ENCODE measurements at places on chromosomes 7 and 10.

DNA sequence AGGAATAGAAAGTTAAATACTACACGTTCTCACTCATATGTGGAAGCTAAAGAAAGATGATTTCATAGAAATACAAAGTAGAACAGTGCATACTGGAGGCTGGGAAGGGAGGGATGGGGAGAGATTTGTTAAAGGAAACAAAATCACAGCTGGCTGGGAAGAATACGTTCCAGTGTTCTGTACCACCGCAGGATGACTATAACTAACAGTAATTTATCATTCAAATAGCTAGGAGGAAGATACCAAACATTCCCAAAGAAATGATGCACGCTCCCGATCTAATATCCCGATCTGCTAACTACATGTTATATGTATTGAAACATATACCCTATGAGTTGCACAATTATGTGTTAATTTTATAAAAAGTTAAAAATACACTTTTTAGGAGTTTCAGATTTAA, 162.3 kb downstream of the ZMYND11 start:
- no peak for DNase-seq

GRCh38 chr7:44086627-44087026, 4.3 kb upstream of the POLM start:
- no peak for DNase-seq

DNA sequence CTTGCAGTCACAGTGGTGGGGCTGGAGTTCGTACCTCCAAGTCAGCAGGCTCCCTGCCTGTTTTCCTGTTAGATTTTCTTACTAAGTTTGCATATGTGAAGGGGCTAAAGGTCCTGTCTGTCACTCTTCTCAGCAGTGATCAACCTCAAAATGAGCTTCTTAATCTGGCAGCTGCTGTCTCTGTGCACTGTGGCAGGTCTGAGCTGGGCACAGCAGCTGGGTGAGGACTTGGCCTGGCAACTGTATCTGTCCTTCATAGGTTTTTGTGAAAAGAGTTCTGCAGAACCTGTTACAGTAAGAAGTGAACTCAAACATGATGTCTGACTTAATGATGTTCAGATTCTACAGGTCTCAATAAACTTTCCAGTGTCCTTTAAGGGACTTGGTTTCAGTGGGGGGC, 31.3 kb upstream of the GJD4 start:
- DNase-seq, result no peak

- DNase-seq, result no peak
These were observed 201.5 kb downstream of the ADAM12 start for GRCh38 chr10:126186766-126187165.

DNA sequence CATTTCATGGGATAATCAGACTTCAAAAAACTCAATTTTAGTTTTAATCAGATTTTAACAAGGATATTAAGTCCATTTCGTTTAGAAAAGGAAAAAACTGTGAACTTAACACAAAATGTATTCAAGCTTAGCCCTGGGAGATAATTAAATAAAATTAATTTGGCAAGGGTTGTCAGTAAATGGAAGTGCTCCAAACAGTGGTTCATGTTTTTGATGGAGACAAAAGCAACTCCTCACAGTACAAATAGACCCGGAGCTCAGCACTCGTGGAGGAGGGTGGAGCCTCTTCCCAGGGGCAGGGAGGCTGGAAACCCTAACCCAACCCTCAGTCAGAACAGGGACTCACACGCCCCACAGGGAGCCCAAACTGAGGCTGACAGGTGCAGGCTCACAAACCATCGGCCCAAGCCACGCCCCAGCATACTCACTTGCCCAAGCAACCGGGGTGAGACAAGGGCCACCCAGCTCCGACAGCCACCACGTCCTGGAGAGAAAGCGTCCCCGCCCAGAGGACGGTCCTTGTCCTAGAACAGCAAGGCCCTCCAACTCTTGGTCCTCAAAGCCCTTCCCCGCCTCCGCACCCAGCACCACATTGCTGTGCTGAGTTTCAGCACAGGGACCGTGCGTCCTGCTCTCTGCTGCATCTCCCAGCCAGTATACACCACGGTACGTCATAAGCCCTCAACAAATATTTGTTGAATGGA, 39.8 kb downstream of the MAD1L1 start:
- no peak for DNase-seq

GRCh38 chr10:98195120-98195519, 60.7 kb downstream of the R3HCC1L start:
- DNase-seq, result no peak

DNA sequence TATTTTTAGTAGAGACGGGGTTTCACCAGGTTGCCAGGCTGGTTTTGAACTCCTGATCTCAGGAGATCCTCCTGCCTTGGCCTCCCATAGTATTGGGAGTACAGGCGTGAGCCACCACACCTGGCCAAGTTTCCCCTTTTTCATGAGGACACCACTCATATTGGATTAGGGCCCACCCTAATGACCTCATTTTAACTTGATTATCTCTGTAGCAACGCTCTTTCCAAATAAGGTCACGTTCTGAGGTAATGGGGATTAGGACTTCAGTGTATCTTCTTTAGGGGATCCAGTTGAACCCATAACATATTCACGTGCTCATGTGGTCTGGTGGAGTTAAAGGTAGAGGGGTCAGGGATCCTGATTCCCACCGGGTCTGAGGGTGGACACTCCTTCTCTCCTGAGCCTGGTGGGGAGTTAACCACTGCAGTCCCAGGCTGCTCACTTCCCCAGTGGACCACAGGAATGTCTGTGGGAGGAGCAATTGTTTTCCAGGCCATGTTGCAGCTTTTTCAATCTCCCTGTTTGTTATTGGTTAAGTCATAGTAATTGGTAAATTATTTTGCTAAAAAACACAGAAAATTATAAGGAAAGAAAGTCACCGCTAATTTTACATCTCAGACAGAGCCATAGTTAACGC, 130.5 kb downstream of the GRK5 start:
- DNase-seq, result no peak

DNA sequence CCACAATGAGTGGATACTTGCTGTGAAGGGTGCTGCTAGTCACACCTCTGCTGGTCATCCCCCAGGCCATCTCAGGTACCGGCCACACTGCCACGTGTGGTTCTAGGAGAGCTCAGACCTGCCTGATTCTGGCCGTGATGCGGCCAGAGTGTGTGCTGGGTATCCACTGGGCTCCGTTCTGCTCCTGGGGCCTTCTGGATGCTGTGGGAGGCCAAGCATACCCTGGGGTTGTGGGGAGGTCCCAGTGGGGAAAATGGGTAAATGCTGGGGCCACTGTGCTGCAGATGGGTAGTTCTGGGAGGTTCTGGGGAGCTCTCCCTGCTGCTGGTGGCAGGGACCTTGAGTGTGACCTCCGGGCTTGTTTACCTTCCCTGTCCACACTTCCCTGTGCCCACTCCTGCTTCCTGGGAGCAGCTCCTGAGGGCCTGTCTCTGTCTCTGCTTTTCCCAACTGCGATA, 318.4 kb downstream of the GLRX3 start:
- DNase-seq, result no peak

GRCh38 chr7:3956949-3957348, 655.9 kb downstream of the SDK1 start:
- DNase-seq, result no peak

DNA sequence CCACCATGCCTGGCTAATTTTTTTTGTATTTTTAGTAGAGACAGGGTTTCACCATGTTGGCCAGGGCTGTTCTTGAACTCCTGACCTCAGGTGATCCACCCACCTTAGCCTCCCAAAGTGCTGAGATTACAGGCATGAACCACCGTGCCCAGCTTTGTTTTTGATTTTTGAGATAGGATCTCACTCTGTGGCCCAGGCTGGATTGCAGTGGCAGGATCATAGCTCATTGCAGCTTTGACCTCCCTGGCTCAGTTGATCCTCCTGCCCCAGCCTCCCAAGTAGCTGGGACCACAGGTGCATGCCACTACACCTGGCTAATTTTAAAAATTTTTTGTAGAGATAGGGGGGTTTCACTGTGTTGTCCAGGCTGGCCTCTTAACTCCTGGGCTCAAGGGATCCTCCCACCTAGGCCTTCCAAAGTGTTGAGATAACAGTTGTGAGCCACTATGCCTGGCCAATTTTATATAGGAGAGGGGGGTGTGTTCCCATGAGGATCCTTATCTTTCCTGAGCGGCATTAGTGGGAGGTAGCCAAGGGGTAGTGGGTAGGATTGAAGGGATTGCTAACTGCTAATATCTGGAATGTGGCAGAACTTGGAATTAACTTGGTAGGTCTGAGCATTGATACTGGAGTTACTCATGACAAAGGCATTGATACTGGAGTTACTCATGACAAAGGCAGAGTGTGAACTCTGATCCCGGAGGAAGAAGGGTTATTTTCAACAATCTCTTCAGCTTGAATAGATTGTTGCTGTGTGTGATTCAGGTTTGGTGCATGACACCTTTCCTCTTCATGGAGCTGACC, 1.0 kb upstream of the NOLC1 start:
- no peak for DNase-seq

- DNase-seq, result no peak
These were observed 29.9 kb downstream of the KAZALD1 start for GRCh38 chr10:101091546-101092290.

DNA sequence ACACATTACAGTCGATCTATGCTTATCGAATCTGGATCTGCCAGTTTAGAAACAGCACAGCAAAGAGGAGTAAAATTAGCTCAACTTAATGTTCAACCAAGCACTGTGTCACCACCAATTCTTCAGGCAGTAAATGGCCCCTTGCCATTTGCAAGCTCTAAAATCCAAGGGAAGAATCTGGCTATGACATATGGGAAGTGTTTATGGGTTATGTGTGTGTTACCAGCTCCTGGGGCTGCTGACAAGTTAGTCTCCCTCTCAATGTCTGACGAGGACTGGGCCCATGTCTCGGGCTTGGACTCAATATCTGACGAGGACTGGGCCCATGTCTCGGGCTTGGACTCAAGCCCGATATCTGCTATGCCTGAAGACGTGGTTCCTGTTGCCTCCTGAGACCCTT, 5.7 kb upstream of the ITIH2 start:
- no peak for DNase-seq

DNA sequence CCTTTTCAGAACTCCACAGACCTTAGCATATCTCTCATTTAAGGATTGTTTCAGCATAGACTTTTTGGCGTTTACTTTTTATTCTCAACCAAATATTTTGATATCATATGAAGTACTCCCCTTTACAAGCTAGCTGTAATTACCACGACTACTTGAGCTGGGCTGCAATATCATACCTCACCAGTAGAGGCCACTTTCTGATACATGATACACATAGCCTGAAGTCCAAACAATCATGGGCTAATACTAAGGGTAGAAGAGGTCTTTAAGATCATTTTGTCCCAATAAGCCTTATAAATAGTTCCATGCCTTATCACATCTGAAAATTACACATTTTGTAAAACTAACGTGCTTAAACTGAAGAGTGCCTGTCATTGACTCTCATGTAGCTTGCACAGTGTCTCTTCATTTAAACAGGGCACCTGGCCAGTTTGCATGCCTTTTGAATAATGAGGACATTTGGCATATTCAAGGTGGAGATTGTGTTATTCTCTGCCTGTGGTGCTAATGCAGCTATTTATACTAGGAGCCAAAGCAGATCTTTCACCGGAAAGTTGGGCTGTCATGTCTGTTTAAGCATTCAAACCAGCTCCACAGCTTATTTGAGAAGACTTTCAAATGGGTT, 403.7 kb upstream of the ZMIZ1 start:
- no peak for DNase-seq

DNA sequence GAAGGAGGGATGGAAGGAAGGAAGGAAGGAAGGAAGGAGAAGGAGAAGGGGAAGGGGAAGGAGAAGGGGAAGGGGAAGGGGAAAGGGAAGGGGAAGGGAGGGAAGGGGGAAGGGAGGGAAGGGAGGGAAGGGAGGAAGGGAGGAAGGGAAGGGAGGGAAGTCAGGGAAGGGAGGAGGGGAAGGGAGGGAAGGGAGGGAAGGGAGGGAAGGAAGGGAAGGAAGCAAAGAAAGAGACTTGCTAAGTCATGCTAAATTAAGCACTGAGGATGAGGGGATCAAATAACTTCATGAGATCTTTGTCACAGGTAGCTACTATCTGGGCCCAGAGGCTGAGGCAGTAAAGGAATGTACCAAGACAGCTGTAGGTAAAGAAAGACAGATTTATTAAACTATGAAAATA, 116.4 kb downstream of the TRIL start:
- no peak for DNase-seq

DNA sequence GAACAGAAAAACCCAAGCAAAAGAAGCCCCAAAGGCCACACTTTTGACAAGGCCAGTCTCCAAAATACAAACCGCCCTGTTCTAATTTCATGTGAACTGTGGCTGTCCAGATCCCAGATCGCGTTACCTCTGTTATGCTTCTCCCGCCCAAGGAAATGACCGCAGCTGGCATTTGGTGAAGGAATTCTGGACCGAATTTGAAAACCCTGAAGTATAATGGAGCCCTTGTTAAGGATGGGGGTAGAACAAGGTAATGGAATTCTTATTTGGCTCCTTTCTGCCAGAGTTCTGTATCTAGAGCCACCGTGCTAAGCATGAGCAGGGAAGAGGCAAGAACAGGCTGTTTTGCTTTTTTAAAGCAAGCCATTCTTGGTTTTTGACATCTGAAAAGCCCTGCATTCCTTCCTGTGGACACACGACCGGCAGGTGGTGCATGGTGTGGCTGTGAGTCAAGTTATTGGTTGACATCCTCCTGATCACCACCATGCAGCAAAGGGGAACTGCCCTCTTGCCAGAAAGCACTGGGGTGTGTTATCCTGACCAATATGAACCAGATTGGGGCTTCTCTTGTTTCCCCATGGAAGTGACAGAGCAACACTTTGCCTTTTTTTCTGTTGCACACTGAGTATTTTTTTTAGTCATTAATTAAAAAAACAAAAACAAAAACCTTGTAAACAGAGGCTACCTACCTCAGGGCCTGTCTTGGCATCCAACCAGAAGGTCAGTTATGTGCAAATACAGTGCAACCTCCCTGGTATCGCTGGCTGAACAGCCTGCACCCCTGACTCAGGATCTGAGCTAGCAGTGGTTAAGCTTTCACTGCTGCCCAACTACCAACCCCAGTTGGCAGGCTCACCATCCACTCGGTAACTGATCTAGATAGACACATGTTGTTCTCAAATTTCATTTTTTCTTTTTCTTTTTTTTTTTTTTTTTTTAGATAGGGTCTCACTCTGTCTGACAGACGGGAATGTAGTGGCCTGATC, 14.2 kb downstream of the UCMA start:
- DNase-seq, result no peak

DNA sequence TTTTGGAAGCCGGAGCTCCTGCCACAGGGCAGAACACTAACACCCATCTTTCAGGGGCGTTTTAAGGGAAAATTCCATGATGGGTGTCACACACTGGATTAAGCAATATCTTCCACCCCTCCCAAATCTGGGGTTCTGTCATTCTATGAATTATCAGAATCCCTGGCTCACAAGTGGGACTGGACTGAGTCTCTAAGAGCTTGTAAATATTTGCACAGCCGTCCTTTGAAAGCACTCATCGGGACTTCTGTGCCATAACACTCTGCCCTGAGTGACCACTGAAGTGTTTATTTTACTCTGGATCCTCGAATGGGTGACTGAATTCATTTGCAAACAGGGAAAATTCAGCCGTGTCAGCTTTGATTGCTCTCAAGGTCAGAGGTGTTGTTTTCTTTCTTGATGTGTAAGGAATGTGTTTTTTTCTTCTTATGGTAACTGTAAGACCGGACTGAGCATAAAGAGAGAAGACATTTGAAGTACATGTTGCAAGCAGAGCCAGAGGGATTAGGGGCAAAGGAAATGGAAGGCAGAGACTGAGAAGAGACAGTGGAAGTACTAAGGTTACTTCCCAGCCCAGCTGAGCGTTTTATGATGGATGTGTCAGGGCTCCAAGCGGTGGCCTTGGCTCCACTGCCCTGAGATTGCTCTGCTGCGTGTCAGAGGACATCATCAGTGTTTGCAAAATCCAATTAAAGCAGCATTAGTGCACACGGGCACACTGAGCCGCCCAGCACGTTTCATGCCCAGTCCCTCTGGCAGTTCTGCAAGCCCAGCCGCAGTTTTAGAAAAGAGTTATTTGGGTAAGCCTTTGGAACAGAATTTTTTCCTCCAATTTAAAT, 17.7 kb upstream of the GTPBP4 start:
- no peak for DNase-seq

- DNase-seq, result no peak
These were observed 28.3 kb downstream of the NRP1 start for GRCh38 chr10:33306126-33306525.
